ENCODE measurements at places on chromosomes 2 and 18. TPM values are rescaled to one million over a fixed set of nuclear protein-coding genes. Genes with fewer than 3 reads are reported as not detected.

UGT1A5 gene
- total RNA-seq = not detected

DNA sequence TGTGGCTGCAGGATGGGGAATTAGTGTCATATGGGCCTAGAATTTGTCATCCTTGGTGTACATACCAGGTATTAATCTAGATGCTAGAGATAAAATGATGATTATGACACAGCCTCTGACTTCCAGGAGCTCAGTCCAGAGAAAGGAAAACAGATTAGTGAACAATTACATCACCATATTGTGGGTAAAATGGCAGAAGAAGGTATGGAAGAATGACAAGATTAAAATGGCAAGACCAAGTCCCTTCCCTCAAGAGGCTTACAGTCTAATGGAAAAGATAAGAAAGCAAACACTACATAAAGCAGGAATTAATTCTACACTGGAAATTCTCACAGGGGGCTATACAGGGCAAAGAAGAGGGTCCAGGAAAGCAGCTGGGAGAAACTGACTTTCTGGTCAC, 25.9 kb upstream of the TYMS start:
- DNase-seq = no peak

- DNase-seq = no peak
These were observed 32.0 kb upstream of the CAB39 start for GRCh38 chr2:230680463-230681170.

SLC14A1 gene
- 9.8 TPM for total RNA-seq

ANKRD29 gene
- 0.26 TPM for total RNA-seq

CENPO gene
- 6.5 TPM for total RNA-seq

- no peak for DNase-seq
These were observed 23.3 kb downstream of the MYO3B start for GRCh38 chr2:170201275-170201674.

TNS1 gene
- 16.8 TPM for total RNA-seq

DNA sequence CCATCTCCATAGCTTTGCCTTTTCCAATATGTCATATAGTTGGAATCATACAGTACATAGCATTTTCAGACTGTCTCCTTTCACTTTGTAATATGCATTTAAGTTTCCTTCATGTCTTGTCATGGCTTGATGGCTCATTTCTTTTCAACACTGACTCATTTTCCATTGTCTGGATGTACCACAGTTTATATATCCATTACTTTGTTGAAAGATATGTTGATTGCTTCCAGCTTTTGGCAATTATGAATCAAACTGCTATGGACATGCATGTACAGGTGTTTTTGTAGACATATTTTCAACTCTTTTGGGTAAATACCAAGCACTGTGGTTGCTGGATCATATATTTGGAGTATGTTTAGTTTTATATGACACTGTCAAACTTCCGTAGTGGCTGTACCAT, 26.3 kb downstream of the ACSL3 start:
- no peak for DNase-seq

DNA sequence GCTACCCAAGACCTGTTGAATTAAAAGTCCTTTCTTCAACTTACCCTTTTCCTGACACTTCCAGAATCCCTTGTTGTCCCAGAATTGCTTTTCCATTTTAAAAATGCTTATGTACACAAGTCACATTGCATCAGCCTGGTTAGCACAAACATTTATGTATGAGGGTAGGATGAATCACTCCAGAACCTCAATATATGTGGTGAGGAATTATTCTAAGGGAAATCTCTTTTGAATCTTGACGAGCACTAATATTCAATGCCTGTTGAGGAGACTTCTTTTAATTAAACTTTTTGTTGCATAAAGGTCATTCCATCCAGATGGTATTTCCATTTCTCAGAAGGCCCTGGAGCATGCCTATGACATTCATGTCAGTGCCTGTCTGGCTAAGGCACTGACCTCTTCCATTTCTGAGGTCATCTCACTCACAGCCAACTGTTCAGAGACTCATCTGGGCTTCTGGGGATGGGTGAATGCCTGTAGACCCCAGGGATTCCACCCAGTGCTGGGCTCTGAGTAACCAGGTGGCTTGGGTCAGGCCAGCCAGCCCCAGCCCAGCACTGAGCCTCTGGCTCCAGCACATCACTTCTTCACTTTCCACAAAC, 28.2 kb downstream of the ACMSD start:
- DNase-seq = no peak

GRCh38 chr2:11719230-11719977, 27.0 kb upstream of the LPIN1 start:
- DNase-seq = no peak

IER3IP1 gene
- 5.0 TPM for total RNA-seq

DNA sequence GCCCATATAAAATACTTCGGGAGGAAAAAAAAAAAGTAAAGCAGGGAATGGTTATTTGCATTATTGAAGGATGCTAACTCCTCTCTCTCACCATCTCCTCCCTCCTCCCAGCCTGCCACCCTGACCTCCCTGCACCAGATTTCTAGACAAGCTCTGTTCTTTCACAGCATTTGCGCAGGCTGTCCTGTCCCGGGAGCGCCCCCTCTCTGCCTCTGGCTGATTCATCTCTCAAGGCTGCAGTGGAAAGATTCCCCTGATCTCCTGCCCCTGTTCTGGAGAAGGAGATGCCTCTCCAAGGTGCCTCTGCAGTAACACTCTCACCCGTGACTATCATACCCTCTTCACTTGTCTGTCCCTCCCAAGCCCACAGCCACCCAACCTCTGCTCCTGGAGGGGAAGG, 38.5 kb downstream of the COL4A4 start:
- DNase-seq = no peak

Measured in T-helper 17 cell (primary cell).